ENCODE measurements at places on chromosomes 3 and 15. TPM values are rescaled to one million over a fixed set of nuclear protein-coding genes. Genes with fewer than 3 reads are reported as not detected.

Gene UQCC5
- total RNA-seq: 26.2 TPM

- H3K36me3 ChIP-seq: no peaks in the 10 kb centered on the region
- no peak overlapping the region for H3K27ac ChIP-seq
- peaks cover 8% of the 10 kb centered on the region for H3K4me1 ChIP-seq
- no peak for DNase-seq
- no peaks in the 10 kb centered on the region for H3K27me3 ChIP-seq
These were observed 280.0 kb upstream of the P2RY1 start for GRCh38 chr3:152554980-152555379.

DNA sequence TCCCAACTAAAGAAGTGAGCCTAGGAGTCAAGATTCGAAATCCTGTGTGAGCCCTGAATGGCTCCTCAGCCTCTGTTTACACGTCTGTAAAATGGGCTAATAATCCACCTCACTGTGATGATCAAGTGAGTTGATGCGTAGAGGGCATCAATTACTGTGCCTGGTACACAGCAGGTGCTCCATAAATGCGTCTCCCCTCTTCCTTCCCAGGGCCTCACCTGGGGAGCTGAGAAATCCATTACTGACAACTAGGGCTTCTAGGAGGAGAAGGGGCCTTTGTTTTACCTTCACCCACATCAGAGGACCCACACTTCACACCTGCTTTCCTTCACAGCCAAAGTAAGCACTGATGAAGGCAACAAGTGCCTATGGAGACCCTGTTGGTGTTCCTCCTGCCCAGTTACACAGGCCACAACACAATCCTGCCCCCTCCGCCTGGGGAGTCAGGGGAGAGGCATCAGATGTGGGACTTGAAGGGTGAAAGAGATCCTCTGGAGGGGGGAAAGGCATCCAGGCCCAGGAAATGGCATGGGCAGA is 1.4 kb downstream of the CIB2 start:
- H3K27ac ChIP-seq: no peak overlapping the region
- DNase-seq: no peak
- peak overlapping the region; percentile 81 for H3K4me3 ChIP-seq

GRCh38 chr3:176820764-176821163 is 376.5 kb downstream of the TBL1XR1 start:
- no peak for DNase-seq
- no peak overlapping the region for H3K27ac ChIP-seq
- no peaks in the 10 kb centered on the region for H3K4me1 ChIP-seq
- H3K36me3 ChIP-seq: peaks cover 3% of the 10 kb centered on the region
- no peaks in the 10 kb centered on the region for H3K27me3 ChIP-seq
- H3K4me3 ChIP-seq: no peak overlapping the region
